ENCODE measurements at places on chromosomes 7 and 10. TPM values are rescaled to one million over a fixed set of nuclear protein-coding genes. Genes with fewer than 3 reads are reported as not detected.

- DNase-seq = no peak
These were observed 301.9 kb downstream of the AHR start for GRCh38 chr7:17600340-17600752.

- no peak for DNase-seq
These were observed 141.6 kb downstream of the PKD1L1 start for GRCh38 chr7:47806701-47807103.

Gene CYP2W1
- not detected for total RNA-seq

DNA sequence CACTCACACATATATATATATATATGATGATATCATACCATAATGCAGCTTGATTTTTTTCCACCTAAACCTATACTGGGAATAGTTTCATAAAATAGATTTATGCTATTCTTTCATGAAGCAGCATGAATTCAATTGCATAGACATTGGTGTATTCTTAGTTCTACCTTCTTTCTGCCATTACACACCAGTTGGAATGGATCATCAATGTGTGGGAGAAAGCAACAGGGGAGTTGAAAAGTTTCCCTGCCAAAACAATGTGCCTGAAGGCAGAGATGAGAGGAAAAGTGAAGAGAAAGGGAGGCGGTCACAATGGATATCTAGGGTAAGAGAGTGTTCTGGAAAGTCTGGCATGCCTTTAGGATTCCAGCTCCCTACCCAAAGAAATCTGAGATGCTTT is 25.2 kb upstream of the ACSL5 start:
- DNase-seq = no peak

Gene ZNF775
- total RNA-seq = 21.0 TPM

GRCh38 chr7:128214463-128214862 is 26.6 kb upstream of the LEP start:
- DNase-seq = no peak

Gene CABCOCO1
- 0.58 TPM for total RNA-seq

- no peak for DNase-seq
These were observed 3.8 kb upstream of the POLD2 start for GRCh38 chr7:44127161-44127560.

GRCh38 chr7:154953006-154953684 is 49.8 kb downstream of the PAXIP1 start:
- DNase-seq = peak; percentile 33

Gene LRRC18
- not detected for total RNA-seq

DNA sequence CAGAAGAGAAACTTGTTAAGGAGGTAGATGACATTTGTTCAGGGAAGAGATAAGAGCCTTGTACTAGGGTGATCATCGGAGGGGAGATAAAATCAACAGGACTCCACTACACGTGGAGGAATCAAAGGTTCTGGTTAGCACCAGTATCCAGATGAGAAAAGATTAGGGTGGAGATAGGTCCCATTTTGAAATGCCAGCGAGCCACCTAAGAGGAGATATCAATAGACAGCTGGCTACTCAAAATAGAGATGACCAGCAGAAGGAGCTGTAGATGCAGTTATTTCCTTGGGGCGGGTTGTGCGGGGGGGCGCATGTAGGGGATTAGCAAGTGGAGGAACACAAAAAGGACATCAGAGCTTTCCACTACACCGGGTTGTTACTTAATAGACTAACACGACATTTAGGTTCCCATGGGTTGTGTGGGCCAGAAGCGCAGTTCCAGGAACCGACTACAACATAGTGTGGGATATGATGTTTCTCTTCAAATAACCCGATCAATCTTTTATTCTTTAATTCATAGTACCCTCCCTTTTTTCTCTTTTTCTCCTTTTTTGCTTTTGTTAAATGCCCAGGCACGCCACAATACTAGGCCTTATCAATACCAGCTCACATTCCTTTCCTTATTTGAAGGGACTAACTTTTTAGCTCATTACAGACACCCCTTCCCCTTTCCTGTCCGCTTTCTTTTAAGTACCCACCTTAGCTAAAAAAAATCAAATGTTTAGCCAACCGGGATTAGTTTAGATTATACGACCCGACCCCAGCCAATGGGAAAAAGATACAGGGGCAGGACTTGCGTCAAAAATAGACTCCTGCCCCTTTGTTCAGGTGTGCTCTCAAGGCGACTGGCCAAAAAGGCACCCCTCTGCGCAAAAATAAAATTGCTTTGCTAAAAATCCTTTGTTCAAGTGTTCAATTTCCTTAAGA is 2.0 kb upstream of the KIF11 start:
- peak; percentile 36 for DNase-seq

Gene PAX2
- total RNA-seq = 2.2 TPM

Gene AP5Z1
- total RNA-seq = 53.5 TPM

- no peak for DNase-seq
These were observed 956 bp upstream of the KLHDC10 start for GRCh38 chr7:130069179-130069977.

DNA sequence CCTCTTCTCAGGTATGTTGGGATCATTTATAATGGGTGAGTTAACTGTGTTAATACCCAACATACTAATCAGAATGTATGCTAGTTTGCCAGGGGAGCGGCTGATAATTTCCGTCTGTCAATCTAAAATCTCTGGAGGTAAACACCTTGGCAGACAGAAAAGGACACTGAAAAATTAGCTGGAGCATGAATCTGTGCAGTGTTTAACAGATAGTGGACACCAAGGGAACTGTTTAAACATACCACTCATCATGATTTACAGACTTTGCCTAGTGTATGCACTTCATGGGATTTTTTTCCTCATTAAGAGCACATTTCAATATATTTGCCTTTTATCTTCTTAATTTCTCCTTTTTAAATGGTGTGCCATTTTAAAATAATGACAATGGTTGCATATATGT is 68.2 kb downstream of the SLC13A1 start:
- DNase-seq = peak; percentile 82

GRCh38 chr7:139889186-139889871 is 60.3 kb downstream of the TBXAS1 start:
- no peak for DNase-seq

DNA sequence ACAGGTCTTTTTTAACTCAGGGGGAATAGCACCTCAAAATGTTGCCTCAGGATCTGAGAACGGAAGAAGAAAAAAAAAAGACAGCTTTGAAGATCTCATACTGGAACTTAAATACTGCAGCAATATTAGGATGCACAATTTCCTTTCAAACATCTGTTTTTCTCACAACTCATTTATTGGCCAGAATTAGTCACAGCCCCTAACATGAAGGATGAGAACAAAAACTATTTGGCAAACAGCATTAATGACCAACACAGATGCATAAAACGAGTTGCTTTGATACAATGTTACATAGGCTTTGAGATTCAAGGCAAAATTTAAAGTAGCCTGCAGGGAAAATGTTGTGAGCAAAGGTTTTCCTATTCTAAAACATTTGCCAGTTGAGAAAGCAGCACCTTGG is 36.5 kb downstream of the JMJD1C start:
- DNase-seq = no peak

DNA sequence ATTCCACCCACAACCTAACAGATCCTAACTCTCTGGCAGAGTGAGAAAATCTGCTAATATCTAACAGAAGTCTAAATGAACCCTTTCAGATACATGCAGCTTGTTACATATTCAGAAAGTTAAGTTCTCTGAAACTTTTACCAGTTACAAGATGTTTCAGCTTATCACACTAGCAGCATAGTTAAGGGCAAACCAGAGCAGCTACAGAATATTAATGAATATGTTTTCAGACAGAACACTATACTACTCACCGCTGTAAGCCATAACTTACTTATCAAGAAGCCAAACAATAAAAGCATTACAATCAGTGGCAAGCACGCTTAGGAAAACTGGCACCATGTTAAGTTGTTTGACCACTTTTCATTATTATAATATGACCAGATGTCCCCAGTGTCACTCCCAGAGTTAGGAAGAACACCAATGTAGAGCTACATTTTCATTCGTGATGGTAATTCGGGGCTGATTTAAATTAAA is 2.7 kb downstream of the ITGB1 start:
- peak; percentile 35 for DNase-seq

GRCh38 chr7:57201021-57201894 is 69.0 kb upstream of the ZNF479 start:
- no peak for DNase-seq

Gene LOXL4
- total RNA-seq = not detected

DNA sequence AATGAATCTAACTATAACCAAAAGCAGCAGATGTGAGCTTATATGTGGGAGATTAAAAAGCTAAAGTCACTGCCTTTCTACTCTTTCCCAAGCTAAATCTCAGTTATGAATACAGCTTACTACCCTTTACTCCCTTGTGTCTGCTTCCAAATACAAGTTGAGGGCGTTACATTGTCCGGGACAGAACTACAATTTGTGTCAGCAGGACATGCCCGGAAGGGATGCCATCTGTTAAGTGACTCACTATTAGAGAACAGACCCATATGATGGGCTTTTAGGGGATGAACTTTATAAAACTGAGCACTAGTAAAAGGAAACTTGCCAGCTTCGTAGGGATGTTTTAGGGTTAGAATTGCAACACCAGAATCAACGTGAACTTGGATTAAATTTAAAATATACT is 299.7 kb upstream of the CSTF2T start:
- DNase-seq = no peak

Gene SNCG
- 71.1 TPM for total RNA-seq

Gene AIMP2
- 90.8 TPM for total RNA-seq

GRCh38 chr10:93542358-93542791 is 24.1 kb upstream of the FFAR4 start:
- DNase-seq = peak; percentile 23

GRCh38 chr7:95092324-95092723 is 184.9 kb downstream of the PPP1R9A start:
- DNase-seq = peak; percentile 42

GRCh38 chr10:85781404-85781803 is 585.2 kb downstream of the GRID1 start:
- DNase-seq = no peak

- no peak for DNase-seq
These were observed 4.9 kb upstream of the FOXL3 start for GRCh38 chr7:284762-285722.

DNA sequence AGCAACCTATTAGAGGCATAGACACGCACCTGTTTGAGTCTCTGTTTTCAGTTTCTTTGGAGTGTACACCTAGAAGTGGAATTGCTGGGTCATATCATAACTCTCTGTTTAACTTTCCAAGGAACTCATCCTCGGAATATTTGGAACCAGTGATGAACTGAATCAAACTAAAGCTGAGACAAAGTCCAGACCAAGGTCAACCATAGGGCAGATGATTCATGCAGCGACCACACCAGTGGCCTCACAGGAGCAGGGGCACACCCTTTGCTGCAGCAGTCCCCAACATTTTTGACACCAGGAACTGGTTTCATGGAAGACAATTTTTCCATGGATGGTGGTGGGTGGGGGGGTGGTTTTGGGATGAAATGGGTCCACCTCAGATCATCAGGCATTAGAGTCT is 4.9 kb upstream of the OPTN start:
- DNase-seq = no peak
